ENCODE measurements at places on chromosomes 4 and X.
A peak's percentile ranks its signal among the peaks of the same experiment; 100 is the strongest.

- no peak for DNase-seq
These were observed 148.9 kb upstream of the CPEB2 start for GRCh38 chr4:14853176-14853943.

DNA sequence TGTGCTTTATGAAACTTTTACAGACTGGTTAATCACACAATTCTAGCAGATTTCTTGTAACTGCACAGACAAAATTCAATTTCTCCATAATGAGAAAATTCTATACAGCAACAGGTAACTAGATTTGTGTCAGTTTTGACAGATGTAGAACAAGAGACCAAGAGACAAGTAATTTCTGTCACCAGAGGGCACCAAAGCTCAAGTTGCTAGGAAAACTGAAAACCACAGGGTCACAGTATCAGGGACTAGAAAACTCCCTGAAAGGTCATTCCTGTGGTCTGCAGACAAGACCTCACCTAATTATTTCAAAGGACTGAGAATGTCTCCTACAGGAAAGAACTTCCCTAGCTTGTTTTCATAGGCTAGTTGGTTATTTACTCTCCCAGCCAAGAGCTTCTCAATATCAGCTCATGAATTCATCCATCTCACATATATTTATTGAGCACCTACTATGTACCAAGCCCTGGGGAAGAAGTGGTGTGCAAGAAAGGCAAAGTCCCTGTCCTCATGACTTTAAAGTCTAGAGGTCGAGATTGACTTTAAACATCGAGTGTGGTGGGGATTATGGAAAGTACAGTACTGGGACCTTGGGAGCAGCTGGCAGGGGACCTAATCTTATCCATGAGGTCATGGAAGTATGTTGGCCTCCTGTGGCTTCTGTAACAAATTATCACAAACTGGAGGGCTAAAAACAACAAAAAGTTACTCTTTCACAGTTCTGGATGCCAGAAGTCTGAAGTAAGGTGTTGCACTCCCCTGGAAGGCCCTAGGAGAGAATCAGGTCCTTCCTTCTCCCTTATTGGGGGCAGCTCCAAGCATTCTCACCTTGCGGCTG, 47.8 kb upstream of the SETD7 start:
- no peak for DNase-seq

- DNase-seq: no peak
These were observed 40.9 kb downstream of the P2RY8 start for GRCh38 chrX:1496076-1496475.

GRCh38 chr4:173398779-173399415, at the start of gene SCRG1:
Gene SCRG1 (minus strand): TSS chr4:173399116. CDS start chr4:173391414, 7,702 bp downstream.
- DNase-seq: no peak

DNA sequence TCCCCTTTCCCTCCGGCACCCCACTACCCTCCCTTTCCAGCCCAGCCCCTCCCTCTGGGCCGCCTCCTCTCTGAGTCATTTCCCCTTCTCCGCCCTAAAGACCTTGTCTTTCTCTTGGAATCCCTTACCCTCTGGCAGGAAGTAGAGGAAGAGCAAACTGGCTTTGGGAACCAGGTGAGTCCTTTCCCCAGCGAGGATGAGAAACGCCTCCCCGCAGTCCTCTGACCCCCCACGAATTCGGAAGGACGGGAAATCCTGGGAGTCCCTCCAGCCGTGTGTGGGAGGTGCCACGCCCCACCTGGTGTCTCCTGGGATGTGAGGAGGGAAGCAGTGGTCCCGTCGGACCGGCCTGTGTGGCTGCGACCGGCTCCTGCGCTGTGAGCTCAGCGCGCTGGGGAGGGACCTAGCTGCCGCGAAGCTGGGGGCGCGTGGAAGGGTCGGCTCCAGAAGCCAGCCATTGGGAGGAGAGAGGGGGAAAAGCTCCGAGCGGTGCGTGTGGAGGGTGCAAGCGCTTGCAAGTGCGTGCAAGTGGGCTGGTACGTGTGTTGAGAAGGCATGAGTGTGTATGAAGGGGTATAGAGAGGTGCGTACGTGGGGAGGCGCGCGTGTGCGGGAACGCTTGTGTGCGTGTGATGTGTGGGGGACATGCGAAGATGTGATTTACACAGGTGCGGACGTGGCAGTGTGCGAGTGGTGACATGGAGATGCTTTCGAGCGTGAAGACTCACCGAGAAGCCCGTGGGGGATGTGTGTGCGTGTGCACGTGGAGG, 46.3 kb downstream of the TEX13B start:
- no peak for DNase-seq

- DNase-seq: peak; percentile 50
These were observed 77.3 kb upstream of the NOCT start for GRCh38 chr4:138938366-138938690.

- no peak for DNase-seq
These were observed 50.2 kb downstream of the WDR44 start for GRCh38 chrX:118396113-118396512.

GRCh38 chr4:4269331-4269731, 20.6 kb downstream of the LYAR start:
- DNase-seq: no peak

DNA sequence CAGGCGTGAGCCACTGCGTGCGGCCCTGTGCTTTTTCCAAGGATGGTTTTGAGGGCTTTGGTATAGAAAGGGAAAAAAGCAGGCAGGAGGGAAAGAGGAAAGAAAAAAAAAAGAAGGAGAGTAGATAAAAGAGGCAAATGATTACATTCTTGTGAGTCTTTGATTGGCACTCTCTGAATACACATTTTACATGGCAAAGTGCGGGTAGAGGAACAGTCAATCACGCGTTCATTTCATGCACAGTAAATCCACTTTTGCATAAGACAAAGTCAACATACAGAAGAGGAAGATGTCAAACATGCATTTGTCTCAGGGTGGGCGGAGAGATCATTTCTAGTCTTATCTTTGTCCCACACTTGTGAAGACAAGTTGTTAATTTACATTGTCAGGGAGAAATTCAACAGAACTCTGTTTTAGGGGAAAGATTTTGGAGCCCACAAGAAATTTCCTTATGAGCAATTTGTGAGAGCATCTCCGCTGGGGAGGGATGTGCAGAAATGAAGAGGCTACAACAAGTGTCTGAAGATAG, 183.2 kb downstream of the DHRSX start:
- DNase-seq: no peak

- no peak for DNase-seq
These were observed 66.1 kb downstream of the DCHS2 start for GRCh38 chr4:154425514-154425913.

DNA sequence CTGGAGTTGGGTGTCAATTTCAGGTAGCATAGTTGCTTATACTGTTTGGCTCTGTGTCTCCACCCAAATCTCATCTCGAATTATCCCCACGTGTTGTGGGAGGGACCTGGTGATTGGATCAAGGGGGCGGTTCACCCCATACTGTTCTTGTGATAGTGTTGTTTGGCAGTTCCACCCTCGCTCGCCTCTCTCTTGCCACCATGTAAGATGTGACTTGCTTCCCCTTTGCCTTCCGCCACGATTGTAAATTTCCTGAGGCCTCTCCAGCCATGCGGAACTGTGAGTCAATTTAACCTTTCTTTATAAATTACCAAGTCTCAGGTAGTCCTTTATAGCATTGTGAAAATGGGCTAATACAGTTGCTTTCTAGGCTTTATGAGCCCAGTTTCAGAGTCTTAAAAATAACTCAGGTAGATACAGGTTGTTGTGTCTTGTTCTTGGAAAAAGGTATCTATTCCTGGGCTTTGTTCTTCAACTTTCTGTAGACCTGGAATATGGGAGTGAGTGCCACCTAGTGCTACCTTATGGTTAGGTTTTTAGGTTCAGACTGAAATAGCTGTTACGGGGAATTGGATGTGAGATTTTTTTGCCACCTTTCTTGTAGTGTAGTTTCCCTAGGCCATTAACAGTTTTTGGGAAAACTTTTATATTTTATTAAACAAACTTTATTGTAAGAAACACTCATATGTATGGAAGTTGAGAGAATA, 15.6 kb downstream of the PGK1 start:
- DNase-seq: no peak

- DNase-seq: no peak
These were observed 415.2 kb upstream of the NR3C2 start for GRCh38 chr4:148857239-148857972.

GRCh38 chr4:73831569-73831968, 4.9 kb upstream of the CXCL6 start:
- no peak for DNase-seq

GRCh38 chrX:30039768-30040167, 175.6 kb upstream of the MAGEB2 start:
- no peak for DNase-seq

- no peak for DNase-seq
These were observed 57.1 kb downstream of the RBM46 start for GRCh38 chr4:154838155-154838554.

GRCh38 chr4:174520660-174521059, 1.6 kb downstream of the HPGD start:
- DNase-seq: no peak

- no peak for DNase-seq
These were observed 334.5 kb upstream of the SLC7A11 start for GRCh38 chr4:138576684-138577083.

DNA sequence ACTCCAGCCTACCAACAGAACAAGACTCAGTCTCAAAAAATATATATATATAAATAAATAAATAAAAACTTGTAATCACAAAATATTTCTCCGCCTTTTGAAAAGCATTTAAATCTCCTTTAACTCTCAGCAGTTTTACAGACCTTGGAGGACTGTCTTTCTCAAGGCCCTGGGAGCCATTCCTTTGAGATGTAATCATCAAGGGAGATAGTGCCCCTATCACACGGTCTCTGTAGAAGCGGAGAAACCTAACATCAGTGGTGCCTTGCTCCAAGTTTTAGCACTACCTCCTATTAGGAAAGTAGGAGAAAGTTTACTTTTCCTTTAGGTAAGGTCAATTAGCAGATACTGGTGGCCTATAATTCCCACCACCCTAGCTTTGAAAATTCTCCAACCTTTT, 58.5 kb downstream of the ANTXR2 start:
- no peak for DNase-seq

DNA sequence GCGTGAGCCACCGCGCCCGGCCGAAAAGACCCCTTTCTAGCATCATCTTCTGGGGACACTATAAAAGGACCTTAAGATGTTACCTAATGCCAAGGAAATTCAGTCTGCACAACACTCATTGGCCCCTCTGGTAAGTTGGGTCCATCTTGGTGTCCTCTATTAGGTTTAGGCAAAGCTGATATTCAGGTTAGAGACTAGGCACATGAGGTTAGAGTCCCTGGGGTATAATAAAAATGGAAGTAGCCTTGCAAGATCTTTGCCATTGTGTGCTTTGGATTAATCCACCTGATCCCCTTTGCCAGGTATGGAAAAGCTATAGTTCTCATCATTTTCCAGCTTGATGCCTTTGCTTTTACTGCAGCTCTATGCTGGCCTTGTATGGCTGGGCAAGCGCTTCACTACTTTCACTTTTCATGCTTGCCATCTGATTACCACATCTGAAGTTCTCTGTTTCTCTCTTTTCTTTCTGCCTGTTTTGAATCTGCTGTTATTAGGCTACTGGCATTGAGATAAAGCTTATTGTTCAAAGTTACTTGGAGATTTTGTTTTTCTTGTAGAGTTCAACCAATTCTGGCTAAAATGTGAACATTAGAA, 5.4 kb upstream of the ADH4 start:
- DNase-seq: no peak
